Osteocyte (in vitro differentiated cells): ENCODE measurements at places on chromosomes 1 and 21. TPM values are rescaled to one million over a fixed set of nuclear protein-coding genes. Genes with fewer than 3 reads are reported as not detected.

Gene C1orf105
- total RNA-seq, result not detected in 2 replicates

Gene TRIM63
- total RNA-seq, result 0.21 TPM in 1 of 2 replicates, not detected in the other

Gene MMP23B
- 4.8 and 8.5 TPM in 2 replicates for total RNA-seq

Gene ACKR1
- not detected in 2 replicates for total RNA-seq

Gene CD1B
- not detected in 2 replicates for total RNA-seq

Gene ZFYVE9
- total RNA-seq, result 24.7 and 25.9 TPM in 2 replicates

Gene TNFAIP8L2
- not detected in 2 replicates for total RNA-seq

Gene TRNP1
- 33.7 and 36.3 TPM in 2 replicates for total RNA-seq

Gene UBL4B
- total RNA-seq, result not detected in 2 replicates

Gene CA6
- not detected in 2 replicates for total RNA-seq

Gene PAQR7
- total RNA-seq, result 11.0 and 11.6 TPM in 2 replicates

Gene FNDC10
- total RNA-seq, result 25.6 and 28.0 TPM in 2 replicates

Gene ARHGEF16
- total RNA-seq, result 3.2 and 4.3 TPM in 2 replicates

Gene ABCG1
- 16.5 TPM in 2 replicates for total RNA-seq

Gene BRDT
- not detected in 2 replicates for total RNA-seq

Gene SAMD11
- total RNA-seq, result 16.6 and 19.5 TPM in 2 replicates

Gene SLC22A15
- 4.5 and 5.8 TPM in 2 replicates for total RNA-seq

Gene WNT3A
- total RNA-seq, result not detected in 2 replicates

Gene PROX1
- total RNA-seq, result 0.32 and 0.81 TPM in 2 replicates

Gene BEND5
- total RNA-seq, result 1.5 and 1.7 TPM in 2 replicates

Gene VWA5B1
- total RNA-seq, result not detected in 2 replicates

Gene ADAMTS5
- 62.8 and 65.0 TPM in 2 replicates for total RNA-seq

Gene VAV3
- total RNA-seq, result not detected in 2 replicates

Gene PLA2G2A
- not detected in 2 replicates for total RNA-seq

Gene DDR2
- 173 and 185 TPM in 2 replicates for total RNA-seq

Gene CITED4
- 23.4 and 26.0 TPM in 2 replicates for total RNA-seq

Gene SYDE2
- 6.0 and 6.3 TPM in 2 replicates for total RNA-seq

Gene KRTAP6-1
- not detected in 2 replicates for total RNA-seq

Gene MYCL
- 0.21 TPM in 1 of 2 replicates, not detected in the other for total RNA-seq

Gene CAPN8
- total RNA-seq, result not detected in 2 replicates
